ENCODE measurements at places on chromosomes 6 and 20.

- peak; percentile 33 for DNase-seq
These were observed 183.7 kb downstream of the CD109 start for GRCh38 chr6:73879501-73880293.

DNA sequence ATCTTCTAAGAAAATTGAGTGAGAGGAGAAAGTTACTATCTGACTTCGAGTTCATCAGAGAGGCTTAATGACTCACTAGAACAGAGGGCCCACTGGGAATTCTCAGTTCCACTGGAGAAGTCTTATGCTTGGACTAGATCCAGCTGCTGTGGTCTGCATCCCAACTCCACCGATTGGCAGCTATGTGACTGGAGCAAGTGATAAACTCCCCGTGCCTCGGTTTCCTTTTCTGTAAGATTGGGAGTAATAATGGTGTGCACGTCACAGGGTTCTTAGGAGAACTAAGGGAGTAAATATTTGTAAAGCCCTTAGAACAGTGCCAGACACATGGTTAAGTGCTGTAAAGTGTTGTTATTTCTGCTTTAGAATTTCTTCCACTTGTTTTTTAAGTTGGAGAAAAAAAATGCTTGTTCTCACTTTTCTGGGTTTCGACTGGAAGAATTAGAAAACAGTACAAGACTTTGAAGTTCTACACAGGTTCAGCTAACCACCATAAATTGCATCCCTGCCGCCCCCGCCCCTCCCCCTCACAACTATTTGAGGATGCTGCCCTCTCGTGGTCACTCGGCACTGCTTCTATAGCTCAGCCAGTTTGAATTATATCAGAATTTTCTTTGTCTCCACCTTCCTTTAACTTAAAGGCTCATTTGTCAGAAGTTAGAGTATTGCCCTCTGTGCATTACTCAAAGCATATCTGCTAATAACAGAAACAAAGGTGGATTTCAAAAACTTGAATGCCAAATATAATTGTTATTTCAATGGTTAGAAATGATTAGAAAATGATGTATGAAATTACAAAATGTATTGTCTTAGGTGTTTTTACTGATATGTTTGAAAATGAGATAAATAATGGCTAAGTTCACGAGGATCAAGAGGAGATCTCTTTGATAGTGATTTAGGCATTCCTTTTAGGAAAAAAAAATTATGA is 95.0 kb upstream of the IFNGR1 start:
- peak; percentile 89 for DNase-seq

DNA sequence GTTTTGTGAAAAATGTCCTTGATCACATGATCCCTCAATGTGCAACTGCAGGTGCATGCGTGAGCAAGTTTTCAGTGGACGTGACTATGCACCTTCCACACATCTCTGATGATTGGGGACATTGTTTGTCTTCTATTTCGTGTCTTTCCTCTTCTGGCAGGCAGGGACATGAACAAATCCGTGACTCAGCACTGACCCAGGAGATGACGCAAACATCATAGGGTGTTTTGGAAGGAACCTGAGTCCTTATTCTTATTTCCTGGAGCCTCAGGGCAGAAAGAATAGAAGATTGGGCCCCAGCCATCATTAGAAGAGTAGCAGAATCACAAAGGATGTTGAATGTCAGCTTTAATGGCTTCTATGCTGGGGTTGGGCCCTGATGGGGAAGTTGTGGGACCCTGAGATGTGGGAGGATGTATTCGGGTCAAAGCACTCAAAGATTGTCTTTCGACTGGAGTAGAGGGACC is 11.9 kb upstream of the SIRPD start:
- DNase-seq = no peak

- DNase-seq = peak; percentile 18
These were observed 780 bp upstream of the TAF4 start for GRCh38 chr20:62066339-62066982.

DNA sequence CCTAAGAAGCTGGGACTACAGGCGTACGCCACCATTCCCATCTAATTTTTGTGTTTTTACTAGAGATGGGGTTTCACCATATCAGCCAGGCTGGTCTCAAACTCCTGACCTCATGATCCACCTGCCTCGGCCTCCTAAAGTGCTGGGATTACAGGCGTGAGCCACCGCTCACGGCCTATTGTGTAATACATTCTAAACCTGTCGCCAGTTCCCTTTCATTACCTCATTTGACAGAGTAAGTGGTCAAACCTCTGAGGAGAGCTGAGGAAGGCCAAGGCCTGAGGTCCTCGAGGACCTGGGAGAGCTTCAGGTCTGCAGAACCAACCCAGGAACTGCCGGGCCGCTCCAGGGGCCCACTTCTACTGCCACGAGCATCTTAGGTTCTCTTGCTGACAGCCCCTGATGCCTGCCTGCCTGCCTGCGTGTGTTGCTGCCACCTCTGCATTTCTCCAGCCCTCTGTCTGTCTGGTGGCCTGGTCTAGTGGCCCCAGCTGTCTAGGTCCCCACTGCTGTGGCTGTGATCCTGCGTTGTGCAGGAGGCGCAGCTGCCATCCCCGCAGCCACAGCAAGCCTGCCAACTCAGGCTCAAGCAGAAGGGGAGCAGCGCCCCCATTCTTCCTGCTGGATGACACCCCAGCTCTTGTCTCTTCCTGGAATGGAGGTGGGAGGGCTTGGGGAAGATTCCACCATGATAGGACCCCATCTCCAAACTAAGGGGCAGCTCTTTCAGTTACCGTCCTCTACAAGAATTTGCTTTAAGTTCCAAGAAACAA is 45.3 kb downstream of the PRR18 start:
- DNase-seq = no peak
